ENCODE measurements at places on chromosomes 2 and 18.
A peak's percentile ranks its signal among the peaks of the same experiment; 100 is the strongest.

- DNase-seq: no peak
Measured at GRCh38 chr2:19898592-19899329, 3.0 kb downstream of the TTC32 start.

- no peak for DNase-seq
Measured at GRCh38 chr2:41958775-41959174, 89.0 kb upstream of the PKDCC start.

- no peak for DNase-seq
Measured at GRCh38 chr18:74389171-74389927, 67.8 kb downstream of the DIPK1C start.

DNA sequence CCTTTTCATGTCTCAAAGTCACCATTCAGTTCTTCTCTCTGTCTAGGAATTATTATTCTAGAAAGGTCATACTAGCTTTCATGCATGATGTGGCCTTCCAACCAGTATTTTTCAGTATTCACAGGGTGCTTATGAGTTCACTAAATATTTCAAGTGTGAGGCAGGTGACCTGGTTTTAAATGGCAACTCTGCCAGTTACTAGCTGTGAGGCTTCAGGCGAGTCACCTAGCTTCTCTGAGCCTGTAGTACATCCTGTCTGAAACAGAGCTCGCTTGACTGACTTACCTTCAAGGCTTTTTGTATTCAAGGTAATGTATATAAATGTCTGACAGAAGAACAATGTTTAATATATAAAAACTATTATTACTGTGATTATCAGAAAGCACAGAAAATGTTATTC, 19.4 kb upstream of the ACVR1 start:
- peak; percentile 42 for DNase-seq

- DNase-seq: no peak
Measured at GRCh38 chr2:129829588-129829987, 149.9 kb upstream of the RAB6C start.

GRCh38 chr18:63505566-63506335, 29.0 kb downstream of the SERPINB5 start:
- DNase-seq: peak; percentile 14

DNA sequence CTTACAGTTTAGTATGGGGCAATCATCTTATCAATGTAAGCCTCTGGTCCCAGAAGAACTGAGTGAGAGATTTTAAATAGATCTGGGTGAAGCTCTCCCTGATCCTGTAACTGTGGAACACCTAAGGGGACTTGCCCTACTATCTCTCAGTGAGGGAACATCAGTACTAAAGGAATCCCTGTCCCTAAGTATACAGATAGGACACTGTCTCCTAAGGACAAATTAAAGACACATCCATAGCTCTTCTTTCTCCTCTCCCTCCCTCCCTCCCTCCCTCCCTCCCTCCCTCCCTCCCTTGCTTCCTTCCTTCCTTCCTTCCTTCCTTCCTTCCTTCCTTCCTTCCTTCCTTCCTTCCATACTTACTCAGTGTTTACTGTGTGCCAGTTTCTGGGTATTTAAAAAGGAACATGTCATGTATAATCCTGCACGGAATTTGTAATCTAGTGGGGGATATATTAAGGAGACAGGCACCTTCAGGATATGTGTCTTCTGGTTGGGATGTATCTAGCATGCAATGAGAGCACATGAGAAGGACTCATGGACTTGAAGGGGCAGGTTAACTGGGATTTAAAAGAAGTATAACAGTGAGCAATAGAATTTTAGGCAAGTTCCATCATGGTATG, 222.2 kb upstream of the ATP5MC3 start:
- DNase-seq: no peak

GRCh38 chr2:119282996-119283511, 59.4 kb downstream of the STEAP3 start:
- no peak for DNase-seq

GRCh38 chr2:25190536-25190935, 22.2 kb upstream of the POMC start:
- DNase-seq: no peak

- DNase-seq: no peak
Measured at GRCh38 chr2:53188851-53189510, 578.6 kb upstream of the CHAC2 start.

- peak; percentile 52 for DNase-seq
Measured at GRCh38 chr2:63903003-63903402, 61.3 kb downstream of the UGP2 start.

DNA sequence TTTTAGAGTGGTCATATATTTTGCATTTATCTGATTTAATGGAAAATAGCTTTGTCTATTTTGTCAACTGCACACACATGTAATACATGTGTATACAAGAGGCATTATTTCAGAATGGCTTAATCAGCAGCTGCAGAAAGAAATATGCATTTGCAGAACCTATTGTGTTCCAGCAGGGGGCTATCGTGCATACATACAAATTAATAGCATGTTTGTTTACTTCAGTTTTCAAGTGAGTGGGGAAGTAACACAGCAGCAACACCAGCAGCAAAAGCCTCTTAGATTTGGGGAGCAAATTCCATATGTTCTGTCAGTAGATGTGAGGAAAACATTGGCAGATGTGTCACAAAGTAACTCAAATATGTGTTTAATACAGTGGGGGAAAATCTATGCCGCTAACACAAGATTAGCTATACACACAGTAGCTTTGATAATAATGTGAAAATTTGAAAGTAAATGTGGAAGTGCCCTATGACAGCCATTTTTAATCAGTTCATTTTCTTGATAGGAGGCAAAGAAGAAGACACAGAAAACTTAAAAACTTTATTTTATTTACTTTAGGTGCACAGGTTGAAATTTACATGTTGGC, 218.1 kb downstream of the WDR7 start:
- DNase-seq: peak; percentile 75

DNA sequence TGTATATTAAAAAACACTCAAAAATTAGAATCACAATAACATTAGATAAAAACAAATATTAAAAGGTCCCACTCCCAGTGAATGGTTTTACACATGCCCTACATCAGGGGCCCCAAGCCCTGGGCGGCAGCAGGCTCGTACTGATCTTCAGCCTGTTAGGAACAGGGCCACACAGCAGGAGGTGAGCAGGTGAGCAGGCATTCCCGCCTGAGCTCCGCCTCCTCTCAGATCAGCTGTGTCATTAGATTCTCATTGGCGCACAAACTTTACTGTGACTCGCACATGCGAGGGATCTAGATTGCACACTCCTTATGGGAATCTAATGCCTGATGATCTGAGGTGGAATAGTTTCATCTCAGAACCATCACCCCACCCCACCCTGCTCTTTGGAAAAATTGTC, 74.2 kb downstream of the MBD2 start:
- no peak for DNase-seq

- peak; percentile 9 for DNase-seq
Measured at GRCh38 chr2:190318931-190319554, 583 bp downstream of the HIBCH start.

GRCh38 chr18:25561918-25562317, 210.0 kb upstream of the ZNF521 start:
- DNase-seq: peak; percentile 38

- DNase-seq: no peak
Measured at GRCh38 chr2:191610756-191611155, 67.2 kb upstream of the NABP1 start.

DNA sequence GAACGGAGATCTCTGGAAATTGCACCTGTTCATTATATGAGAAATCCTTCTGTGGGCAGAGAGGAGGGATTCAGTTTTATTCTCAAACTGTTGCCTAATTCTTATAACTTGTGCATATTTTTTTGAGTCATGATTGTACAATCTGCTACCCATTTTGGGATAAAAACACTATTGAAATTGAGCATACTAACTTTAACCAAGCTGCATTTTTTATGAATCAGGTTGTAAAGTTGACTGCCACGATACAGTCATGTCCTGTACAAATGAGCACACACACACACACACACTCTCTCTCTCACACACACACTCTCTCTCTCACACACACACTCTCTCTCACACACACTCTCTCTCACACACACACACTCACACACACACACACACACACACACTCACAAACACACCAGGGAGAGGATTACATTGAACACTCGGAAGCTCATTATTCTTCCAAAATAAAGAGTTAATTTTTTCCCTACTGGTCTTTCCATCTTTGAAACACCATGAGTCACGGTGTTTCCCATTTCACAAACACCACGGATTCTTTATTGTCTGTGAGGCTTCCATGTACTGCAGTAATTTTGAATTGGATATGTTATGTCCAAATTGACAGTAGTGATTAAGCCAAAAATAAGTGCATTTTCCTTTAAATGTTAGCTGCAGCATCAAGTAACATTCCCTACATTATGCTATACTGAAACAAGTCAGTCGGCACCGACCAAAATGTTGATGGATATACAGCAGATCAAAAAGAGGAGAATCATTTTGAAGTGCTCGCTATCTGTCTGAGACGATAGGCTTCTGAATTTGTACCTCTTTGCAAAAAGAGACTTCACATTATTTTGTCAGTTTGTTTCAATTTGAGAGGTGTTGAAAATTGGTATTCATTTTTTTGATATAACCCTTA, 216.9 kb downstream of the ARHGAP15 start:
- DNase-seq: no peak

GRCh38 chr2:11237122-11237521, 81.9 kb downstream of the SLC66A3 start:
- DNase-seq: no peak

GRCh38 chr2:219122202-219122980, 38.2 kb downstream of the NHEJ1 start:
- DNase-seq: no peak

GRCh38 chr2:215354771-215355695, 43.2 kb downstream of the ATIC start:
- peak; percentile 76 for DNase-seq

DNA sequence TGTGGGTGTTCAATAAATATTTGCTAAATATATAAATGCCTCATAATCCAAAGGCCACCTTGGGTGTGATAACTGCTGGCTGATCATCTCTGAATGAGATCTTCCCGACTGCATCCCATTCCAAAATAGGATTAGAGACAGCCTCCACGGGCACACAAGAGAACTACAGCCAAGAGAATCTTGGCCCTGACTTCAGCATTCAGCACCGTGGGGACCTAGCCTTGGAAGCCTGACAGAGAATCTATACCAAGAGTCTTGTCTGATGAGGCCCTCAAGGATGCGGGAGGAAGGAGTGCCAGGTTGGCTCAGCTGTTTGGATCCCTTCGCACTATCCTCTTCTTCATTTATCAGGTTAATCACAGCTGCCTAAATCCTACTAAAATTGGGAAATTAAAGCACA, 85.8 kb downstream of the RBM43 start:
- no peak for DNase-seq

- no peak for DNase-seq
Measured at GRCh38 chr2:225771701-225772100, 372.2 kb downstream of the NYAP2 start.

- peak; percentile 80 for DNase-seq
Measured at GRCh38 chr18:7221424-7222155, 9.3 kb upstream of the LRRC30 start.

- DNase-seq: no peak
Measured at GRCh38 chr18:78999939-79000338, 20.3 kb downstream of the SALL3 start.

DNA sequence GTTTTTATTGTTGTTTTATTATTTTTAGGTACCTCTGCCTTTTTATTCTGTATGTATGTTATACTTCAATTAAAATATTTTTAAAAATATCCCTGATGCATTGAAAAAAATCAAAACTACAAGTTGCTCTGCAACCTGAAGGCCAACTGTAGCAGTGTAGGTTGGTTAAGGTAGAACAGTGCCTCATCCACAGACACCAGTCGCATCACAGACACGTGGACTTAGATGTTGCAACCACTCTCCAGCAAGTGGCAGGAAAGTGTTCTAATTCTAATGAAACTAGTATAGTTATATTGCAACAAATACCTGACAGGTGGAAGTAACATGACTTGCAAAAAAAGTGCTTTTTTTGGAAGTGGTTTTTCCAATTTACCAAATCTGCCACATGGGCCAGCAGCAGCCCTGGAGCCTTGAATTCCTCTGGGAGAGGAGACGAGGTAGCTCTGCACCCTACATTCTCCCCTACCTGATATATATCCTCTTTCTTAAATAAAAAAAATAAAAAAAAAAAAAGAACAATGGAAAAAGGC, 28.4 kb upstream of the SLC3A1 start:
- DNase-seq: no peak

GRCh38 chr2:75025633-75026380, 67.4 kb downstream of the POLE4 start:
- peak; percentile 48 for DNase-seq

GRCh38 chr2:28749526-28749925, 2.1 kb upstream of the PPP1CB start:
- DNase-seq: no peak

GRCh38 chr2:233351423-233351822, 2.9 kb upstream of the DGKD start:
- DNase-seq: no peak

GRCh38 chr2:52936029-52936428, 831.6 kb upstream of the CHAC2 start:
- DNase-seq: peak; percentile 18

- DNase-seq: peak; percentile 6
Measured at GRCh38 chr18:45386041-45386655, 229.1 kb upstream of the SLC14A2 start.

DNA sequence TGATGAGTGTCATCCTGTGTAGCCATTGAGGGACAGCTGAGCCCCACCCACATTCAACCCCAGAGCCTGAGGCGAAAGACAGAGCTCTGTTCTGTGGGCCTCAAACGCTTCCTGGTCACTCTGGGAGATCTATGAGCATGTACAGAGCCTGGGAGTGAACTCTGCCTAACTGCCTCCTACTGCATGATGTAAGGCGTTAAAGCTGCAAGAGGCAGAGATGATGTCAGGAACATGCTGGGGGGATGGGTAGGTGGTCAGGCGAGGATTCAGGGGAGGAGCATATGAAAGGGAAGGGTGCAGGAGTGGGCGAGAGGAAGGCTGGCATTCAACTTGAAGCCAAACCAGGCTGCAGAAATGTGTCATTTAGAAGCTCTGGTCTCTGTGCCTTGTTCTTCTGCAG, 181.0 kb downstream of the TFCP2L1 start:
- DNase-seq: no peak

DNA sequence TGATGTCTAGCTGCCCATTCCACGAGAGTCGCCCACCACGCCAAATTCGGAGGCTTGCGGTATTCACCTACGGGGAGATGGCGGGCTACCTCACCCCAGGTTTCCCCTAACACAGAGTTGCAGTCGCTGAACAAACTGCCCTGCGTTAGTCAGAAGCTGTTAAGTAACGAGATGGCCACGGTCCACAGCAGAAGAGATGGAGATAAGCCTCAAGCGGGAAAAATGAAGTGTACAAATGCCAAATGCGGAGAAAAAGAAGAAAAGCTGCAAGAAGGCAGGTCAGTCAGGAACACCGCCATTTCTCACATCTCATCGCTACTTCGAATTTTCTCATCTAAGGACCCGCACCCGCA, 425 bp downstream of the ASB3 start:
- peak; percentile 78 for DNase-seq
